NCI-H510A (cell line): ENCODE measurements at places on chromosomes 12 and 14.

- DNase-seq, result no peak
Measured at GRCh38 chr12:9134981-9135628, 19.4 kb upstream of the A2M start.

- DNase-seq, result no peak
Measured at GRCh38 chr12:80200414-80200813, 101.1 kb downstream of the OTOGL start.

- no peak for DNase-seq
Measured at GRCh38 chr12:79938843-79939242, 3.9 kb upstream of the PPP1R12A start.

DNA sequence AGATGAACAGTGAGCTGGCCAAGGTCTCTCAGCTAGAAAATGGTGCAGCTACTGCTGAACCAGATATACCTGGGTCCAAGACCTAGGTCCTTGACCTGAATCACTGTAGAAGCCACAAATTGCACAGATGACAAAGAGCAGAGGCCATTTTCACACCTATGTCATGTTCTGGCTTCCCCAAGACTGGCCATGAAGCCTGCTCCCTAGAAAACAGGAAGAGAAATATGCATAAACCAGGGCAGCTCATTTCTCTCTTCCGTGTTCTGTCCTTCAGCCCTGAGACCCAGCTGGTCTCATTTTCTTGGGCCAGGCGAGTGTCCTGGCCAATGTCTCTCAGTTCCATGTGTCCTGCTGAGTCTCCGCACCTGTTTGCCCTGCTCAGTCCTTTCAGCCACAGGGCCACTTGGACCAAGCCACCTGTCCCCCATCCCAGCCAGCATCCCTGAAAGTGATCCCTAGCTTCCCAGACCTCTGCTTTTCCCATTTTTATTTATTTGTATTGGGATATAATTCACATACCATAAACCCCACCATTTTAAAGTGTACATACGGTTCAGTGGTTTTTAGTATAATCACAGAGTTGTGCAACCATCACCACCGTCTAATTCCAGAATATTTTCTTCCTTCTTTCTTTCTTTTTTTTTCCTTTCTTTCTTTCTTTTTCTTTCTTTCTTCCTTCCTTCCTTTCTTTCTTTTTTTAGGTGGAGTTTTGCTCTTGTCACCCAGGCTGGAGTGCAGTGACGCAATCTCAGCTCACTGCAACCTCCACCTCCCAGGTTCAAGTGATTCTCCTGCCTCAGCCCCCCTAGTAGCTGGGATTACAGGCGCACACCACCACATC is 27.0 kb downstream of the P2RX7 start:
- DNase-seq, result no peak

- DNase-seq, result no peak
Measured at GRCh38 chr12:52627395-52628110, 9.2 kb upstream of the KRT73 start.

DNA sequence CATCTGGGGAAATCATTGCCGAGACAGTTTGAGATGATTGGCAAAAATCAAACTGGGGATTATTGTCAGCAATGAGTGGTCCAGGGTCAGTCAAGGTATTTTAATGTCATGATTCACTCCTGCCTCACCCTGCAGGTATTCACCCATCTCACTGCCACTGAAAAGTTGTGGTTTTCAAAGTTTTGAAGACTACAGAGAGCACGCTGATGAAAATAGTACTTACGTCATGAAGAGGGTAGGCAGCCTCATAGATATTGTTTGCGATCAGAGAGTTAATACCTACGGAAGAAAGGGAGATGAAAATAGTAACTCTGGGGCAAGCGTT is 138.0 kb downstream of the ANO2 start:
- no peak for DNase-seq

GRCh38 chr12:82758749-82759330 is 72.1 kb downstream of the TMTC2 start:
- DNase-seq, result no peak

- no peak for DNase-seq
Measured at GRCh38 chr14:76736514-76736913, 24.8 kb upstream of the VASH1 start.

DNA sequence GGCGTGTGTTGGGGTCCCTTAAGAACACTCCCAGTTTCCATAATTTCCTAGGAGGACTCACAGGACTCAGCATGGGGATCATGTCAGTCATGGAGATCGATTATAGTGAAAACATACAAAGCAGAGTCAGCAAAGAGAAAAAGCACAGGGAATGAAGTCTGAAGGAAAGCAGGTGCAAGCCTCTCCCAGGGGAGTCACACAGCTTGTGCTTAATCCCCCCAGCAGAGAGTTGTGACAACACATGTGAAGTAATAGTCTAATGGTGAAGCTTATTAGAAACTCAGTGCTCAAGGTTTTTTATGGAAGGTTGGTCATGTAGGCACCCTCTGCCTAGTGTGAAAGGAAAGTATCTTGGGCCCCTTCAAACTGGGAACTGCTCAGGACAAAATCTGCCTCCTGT is 149.0 kb upstream of the SEL1L start:
- no peak for DNase-seq

GRCh38 chr14:38867561-38868150 is 235.4 kb downstream of the SEC23A start:
- DNase-seq, result peak; percentile 50
